ENCODE measurements at places on chromosomes 6 and 20. TPM values are rescaled to one million over a fixed set of nuclear protein-coding genes. Genes with fewer than 3 reads are reported as not detected.

ENPP1 gene
- total RNA-seq = 5.1 TPM

NEU1 gene
- 31.7 TPM for total RNA-seq

ZSCAN31 gene
- 10.7 TPM for total RNA-seq

SLC22A1 gene
- total RNA-seq = 10.2 TPM

CRISP2 gene
- not detected for total RNA-seq

ARG1 gene
- not detected for total RNA-seq

TRIM38 gene
- 6.4 TPM for total RNA-seq

All from PC-3 (cell line).